Eye (tissue), 1 donor: ENCODE measurements at places on chromosomes 11 and 22.

DNA sequence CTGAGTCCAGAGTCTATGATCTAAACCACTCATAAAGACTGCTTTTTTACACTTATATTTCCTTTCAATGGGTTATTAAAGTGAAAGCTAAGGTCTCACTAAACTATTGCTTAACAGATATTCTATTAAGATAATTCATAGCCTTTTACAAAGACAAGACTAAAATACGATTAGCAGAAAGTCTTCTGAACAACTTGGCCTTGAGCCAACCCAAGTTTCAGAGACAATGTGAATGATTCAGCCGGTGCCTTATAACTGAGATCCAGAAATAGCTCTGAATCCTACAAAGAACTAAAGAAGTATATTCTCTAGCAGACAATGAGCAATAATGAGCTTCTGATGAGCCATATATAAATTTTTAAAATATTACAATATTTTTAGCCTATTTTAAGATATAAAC lies 41.5 kb upstream of the CARD18 start:
- DNase-seq = no peak

GRCh38 chr11:33721426-33721825 lies 14.8 kb downstream of the CD59 start:
- DNase-seq = no peak

DNA sequence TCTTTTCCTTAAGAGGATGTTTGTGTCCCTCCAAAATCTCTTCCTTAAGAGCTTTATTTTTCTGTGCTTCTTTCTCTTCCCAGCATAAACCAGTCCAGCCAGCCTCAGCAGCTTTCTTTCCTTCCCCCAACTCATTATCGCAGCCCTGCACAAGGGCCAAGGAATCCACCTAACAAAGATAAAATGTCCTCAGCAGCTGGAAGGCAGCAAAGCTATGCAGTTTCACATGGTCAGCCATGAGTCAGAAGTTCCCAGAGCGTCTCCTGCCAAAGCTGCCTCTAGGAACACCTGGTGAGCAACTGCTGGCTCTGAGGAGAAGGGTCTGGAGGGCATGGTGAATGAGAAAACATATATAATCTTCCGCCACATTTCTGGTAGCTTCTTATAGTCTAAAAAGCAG lies 45.3 kb upstream of the HMGXB4 start:
- DNase-seq = no peak

GRCh38 chr22:24407884-24408283 lies 19.5 kb upstream of the ADORA2A start:
- DNase-seq = no peak

DNA sequence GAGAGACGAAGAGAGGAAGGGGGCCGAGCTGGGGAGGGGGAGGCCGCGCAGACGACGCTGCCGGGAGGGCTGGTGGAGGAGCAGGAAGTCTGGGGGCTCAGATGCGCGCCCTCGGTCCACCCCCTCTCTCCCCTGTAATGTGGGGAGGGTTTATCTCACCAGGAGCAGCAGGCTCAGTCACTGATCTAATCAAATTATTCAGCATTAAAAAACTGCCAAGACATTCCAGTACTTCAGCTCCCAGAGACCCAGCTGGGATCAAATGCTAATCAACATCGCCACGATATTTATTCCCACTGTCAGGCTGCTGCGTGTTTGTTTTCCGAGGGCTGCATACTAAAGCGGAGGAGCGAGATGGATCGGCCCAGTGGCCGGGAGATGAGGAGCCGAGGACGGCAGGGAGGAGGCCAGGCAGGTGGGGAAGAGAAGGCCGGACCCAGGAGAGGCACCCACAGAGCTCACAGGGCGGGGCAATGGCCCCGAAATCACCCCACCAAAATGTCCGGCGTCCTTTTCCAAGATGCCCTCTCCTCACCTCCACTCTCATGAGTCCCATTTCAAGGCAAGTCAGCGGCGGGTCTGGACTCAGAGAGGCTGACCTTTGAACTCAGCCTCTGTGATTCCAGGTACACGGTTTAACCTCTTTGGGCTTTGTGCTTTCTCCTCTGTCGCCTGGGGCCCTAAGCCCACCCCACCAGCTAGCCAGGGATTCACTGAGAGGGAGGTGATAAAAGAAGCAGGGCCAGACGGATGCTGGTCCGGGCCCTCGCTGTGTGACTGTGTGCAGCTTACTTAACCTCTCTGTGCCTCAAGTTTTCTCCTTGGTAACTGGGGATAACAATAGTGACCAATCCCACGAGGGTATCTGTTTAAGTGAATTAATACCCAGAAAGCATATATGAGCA lies 502.1 kb downstream of the MN1 start:
- DNase-seq = peak; percentile 85

GRCh38 chr11:114131461-114131864 lies 72.0 kb downstream of the ZBTB16 start:
- DNase-seq = no peak

DNA sequence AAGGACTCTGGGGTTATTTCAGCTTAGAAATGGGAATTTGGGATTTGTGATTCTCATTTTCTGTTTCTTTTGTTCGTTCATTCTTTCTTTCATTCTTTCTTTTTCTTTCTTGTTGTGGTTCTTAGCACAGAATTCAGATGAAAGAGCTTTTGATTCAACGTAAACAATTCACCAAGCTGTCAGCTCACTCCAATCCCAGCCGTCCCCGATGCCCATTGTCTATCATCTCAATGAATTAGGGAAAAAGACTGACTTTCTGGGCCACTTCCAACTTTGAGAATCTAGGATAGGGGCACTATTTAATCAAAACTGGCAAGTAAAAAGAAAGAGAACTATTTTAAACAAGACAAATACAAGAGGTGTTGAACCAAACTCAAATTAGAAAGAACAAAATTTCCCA lies 25.1 kb upstream of the TMA7B start:
- DNase-seq = no peak

DNA sequence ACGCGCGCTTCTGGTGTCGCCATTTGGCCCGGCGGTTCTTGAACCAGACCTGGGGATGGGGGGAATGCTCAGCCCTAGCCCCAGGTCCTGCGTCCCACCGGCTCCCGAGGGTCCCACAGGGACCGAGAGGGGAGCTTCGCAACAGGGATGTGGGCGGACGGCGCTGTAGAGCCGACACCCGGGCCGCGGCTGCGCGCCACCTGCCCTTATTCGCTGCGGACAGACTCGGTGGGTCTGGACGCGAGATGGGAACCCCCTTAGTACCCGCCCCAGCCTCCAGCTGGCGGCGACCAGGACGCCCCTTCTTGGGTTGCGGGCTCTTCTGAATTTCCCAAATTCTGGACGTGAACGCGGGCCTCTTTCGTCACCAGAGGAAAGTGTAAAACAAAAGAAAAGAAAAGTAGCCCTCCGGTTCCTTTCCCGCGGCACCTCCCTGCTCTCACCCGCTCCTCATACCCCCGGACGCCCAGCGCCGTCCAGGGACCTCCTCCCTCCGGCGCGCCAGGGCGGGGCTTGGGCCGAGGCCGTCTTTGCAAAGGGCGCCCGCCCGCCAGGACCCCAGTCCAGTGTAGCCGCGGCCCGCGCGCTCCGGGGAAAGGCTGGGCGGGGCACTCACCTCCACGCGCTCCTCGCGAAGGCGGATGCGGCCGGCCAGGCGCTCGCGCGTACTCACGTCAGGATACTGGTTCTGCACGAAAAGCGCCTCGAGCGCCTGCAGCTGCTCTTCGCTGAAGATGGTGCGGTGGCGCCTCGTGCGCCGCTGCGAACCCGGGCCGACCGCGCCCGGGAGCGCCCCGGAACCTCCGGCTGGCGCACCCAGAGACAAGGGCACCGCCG lies 827 bp downstream of the GSC2 start:
- DNase-seq = peak; percentile 43

- DNase-seq = no peak
Measured at GRCh38 chr11:113497066-113497910, 22.1 kb upstream of the DRD2 start.

GRCh38 chr22:26916236-26916635 lies 258.8 kb downstream of the MIAT start:
- no peak for DNase-seq

- peak; percentile 96 for DNase-seq
Measured at GRCh38 chr11:124673333-124674167, at the start of the genes SIAE and SPA17. Gene SIAE, minus strand, starts transcription at chr11:124673739. Its CDS starts 31 bp downstream, at chr11:124673708. Gene SPA17, plus strand, starts transcription at chr11:124673904. Its CDS starts 1,361 bp downstream, at chr11:124675265.

- no peak for DNase-seq
Measured at GRCh38 chr11:80327956-80328614, 887.3 kb upstream of the TENM4 start.

- DNase-seq = no peak
Measured at GRCh38 chr11:36326524-36327419, 30.7 kb downstream of the PRR5L start.

DNA sequence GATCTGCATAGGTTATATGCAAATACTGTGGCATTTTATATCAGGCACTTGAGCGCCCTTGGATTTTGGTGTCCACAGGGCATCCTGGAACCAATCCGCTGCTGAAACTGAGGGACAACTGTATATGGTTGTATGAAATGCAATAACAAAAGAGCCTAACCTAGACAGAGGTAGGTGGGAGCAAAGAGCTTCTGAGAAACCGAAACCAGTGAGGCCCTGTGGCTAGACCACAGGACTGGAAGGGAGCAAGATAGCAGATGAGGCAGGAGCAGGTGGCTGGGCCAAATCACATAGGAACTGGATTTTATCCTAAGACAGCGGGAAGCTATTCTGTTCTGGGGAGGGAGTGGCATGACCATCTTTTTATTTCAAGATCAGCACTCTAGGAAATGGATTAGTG lies 30.1 kb downstream of the RCN1 start:
- no peak for DNase-seq

GRCh38 chr11:16317712-16318111 lies 38.6 kb downstream of the SOX6 start:
- no peak for DNase-seq

GRCh38 chr22:33350491-33350890 lies 292.3 kb upstream of the SYN3 start:
- no peak for DNase-seq

- DNase-seq = no peak
Measured at GRCh38 chr11:35750981-35751663, 88.5 kb downstream of the TRIM44 start.

- peak; percentile 82 for DNase-seq
Measured at GRCh38 chr11:26297189-26297975, 34.5 kb upstream of the ANO3 start.

DNA sequence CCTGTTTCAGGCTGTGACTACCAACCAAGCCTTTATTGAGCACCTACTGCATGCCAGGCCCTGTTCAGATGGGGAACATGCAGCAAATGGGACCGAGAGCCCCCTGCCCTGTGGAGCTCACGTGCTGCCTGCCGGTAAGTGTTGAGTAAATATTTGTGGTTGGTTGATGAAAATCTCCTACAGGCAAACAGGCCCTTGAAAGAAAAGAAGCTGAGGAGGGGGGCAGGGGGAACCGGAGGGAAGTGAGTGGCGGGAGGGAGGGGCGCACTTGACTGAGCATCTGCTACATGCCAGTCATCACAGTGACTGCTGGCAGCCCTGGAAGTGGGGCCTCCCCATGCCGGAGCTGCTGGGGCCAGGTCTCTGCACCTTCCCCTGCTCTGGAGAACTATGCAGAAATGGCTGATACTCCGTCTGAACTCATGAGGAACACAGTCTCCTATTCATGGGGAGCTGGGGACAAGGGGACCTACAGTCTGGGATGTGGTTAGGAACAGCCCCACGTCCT lies 34.2 kb downstream of the MACROD1 start:
- no peak for DNase-seq

- DNase-seq = no peak
Measured at GRCh38 chr11:59765068-59765735, 10.0 kb downstream of the STX3 start.

- DNase-seq = no peak
Measured at GRCh38 chr11:73585834-73586575, 11.9 kb downstream of the FAM168A start.

DNA sequence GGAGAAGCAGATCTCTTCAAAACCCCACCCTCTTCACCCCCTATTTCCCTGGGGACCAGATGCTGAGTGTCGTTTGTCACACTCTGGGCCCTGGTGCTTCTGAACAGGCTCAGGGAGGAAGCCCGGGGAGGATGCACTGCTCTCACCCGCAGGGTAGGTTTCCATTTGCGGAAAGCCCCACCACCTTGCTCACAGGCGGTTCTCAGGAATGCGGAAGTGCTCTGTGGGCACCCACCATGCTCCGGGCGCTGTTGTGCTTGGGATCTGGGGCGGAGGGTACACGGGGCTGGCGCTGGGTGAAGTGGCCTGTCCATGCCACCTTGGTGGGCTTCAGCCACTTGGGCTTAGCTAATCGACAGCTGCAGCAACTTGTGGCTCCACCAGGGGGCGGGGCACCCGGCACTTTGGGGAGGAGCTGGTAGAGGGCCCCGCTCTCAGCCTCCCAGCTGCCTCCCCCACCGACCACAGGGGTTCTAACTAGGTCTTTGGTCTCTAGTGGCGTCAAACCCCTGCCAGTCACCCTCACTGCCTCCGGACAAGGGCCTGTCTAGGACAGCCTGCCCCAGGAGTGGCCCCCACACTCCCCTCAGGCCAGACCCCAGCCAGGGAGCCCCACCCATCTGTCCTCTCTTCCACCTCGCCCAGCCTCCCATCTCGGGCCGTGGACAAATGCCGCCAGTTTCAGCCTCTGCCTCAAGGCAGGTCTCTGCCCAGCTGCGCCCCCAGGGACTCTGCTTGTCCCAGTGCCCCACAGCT lies 7.4 kb downstream of the NDUFV1 start:
- peak; percentile 82 for DNase-seq

DNA sequence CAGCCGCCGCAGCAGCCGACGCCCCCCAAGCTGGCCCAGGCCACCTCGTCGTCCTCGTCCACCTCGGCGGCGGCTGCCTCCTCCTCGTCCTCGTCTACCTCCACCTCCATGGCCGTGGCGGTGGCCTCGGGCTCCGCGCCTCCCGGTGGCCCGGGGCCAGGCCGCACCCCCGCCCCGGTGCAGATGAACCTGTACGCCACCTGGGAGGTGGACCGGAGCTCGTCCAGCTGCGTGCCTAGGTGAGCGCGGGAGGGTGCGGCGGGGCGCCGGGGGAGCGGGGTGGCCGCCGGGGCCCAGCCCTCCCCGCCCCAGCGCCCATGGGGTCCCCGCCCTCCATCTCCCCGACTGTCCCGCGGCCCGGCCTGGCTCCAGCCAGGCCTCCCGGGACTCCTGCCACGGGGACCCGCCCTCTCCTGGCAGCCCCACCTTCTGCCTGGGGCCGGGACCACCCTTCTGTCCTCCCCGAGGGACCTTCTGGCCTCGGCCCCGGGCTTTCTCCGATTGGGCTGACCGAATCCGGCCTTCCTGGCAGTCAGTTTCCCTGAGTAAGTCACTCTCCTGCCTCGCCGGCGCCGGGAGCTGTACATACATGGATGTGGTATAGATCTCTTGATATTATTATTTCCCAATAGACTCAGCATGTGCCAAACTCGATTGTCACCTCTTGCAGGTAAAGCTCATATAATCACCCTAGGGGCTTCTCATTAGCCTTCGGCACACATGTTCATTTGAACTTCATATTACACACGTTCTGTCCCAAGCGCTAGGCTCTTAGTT lies 720 bp downstream of the PACS1 start:
- DNase-seq = peak; percentile 33

- peak; percentile 42 for DNase-seq
Measured at GRCh38 chr11:92658733-92659132, 310.7 kb upstream of the MTNR1B start.

DNA sequence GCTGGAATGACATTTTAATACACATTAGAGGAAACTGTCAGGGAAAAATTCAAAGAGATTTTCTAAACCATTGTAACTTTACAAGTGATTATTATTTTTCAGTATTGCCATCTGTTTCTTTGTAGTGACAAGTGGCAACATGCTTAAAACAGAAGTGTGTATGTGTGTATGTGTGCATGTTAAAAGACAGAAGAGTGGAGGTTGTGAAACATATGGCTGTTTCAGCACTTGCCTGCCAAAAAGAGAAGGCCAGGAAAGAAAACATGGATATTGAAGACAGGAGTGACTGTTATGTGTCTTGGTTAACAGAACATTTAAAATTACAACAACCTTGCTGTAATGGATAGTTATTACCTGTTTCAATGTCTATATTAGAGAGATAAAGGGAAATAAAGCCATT lies 24.3 kb upstream of the VWA5A start:
- DNase-seq = no peak

- DNase-seq = peak; percentile 89
Measured at GRCh38 chr11:64566042-64566914, 24.7 kb upstream of the SLC22A12 start.
